T-helper 2 cell treated with Interferon-gamma antibody and Interleukin-4, amounts not matched to agents 5 μg/mL and 100 μg/mL, for 36 hours (primary cell): ENCODE measurements at places on chromosomes 1 and 21.

DNA sequence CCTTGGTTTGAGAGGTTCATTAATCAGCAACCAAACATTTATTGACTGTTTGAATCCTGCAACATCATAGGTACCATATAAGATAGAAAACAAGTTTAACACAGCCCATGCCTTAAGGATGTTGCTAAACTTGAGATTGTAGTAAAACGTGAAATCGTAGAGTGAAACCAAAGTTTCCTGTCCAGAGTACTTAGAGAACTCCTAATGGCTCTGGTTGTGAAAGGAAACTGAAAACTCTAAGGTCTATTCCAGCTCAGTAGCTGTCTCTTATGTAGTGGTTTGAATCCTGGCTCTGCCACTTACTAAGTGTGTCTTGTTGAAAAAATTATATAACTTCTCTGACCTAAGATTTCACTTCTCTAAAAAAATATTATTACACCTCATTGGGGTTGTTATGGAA lies 310.9 kb downstream of the NTNG1 start:
- no peak for DNase-seq

DNA sequence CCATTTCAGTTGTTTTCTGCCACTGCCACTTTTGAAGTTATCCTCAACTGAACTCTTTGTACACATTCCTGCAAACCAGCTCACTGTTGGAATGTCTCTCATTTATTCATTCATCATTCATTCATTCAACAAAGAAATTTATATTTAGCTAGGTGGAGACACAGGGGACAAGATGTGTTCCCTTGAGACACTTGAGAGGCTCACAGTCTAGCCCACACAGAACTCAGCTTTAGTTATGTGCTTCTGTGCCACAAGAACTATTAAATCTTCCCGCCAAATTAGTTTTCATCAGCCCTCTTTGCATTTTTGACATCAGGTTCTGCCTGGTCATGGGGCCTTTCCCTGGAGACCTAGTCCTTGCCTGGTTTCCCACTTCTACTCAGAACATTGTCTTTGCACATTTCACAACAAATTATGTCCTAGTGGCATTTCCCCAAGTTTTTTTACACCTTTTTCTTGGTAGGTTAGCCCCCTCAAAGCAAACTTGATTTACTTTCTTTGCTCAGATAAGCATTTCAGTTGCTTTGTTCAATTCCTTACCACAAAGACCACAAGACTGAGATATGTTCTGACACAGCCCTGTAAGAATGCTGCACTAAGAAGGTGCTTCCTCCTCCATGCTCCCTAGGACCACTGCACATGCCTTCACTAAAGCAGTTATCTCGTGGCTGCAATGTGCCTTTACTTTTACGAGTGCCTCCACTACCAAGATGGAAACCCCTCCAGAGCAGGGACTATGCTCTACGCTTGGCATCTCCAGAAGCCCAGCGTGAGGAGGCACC lies 31.0 kb downstream of the ILDR2 start:
- DNase-seq: peak; percentile 13

- no peak for DNase-seq
Observed at GRCh38 chr21:41768437-41769042, 1.7 kb upstream of the RIPK4 start.

GRCh38 chr1:84037758-84038611 lies 39.1 kb upstream of the TTLL7 start:
- DNase-seq: no peak

DNA sequence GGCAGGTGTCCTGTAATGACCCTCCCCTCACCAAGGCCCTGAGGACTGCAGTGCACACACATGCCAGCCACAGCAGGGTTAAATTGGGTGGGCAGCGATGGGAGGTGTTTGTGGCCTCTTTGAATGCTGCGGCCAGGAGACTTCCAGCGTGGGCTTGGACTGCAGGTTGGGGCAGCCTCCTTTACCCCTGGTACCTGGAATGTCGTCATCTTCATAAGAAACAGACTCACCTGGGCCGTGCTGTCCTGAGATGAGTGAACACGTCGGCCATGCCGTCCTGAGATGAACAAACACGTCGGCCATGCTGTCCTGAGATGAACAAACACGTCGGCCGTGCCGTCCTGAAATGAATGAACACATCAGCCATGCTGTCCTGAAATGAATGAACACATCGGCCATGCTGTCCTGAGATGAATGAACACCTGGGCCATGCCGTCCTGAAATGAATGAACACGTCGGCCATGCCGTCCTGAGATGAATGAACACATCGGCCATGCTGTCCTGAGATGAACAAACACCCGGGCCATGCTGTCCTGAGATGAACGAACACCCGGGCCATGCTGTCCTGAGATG lies 50.1 kb upstream of the COL6A1 start:
- DNase-seq: no peak

DNA sequence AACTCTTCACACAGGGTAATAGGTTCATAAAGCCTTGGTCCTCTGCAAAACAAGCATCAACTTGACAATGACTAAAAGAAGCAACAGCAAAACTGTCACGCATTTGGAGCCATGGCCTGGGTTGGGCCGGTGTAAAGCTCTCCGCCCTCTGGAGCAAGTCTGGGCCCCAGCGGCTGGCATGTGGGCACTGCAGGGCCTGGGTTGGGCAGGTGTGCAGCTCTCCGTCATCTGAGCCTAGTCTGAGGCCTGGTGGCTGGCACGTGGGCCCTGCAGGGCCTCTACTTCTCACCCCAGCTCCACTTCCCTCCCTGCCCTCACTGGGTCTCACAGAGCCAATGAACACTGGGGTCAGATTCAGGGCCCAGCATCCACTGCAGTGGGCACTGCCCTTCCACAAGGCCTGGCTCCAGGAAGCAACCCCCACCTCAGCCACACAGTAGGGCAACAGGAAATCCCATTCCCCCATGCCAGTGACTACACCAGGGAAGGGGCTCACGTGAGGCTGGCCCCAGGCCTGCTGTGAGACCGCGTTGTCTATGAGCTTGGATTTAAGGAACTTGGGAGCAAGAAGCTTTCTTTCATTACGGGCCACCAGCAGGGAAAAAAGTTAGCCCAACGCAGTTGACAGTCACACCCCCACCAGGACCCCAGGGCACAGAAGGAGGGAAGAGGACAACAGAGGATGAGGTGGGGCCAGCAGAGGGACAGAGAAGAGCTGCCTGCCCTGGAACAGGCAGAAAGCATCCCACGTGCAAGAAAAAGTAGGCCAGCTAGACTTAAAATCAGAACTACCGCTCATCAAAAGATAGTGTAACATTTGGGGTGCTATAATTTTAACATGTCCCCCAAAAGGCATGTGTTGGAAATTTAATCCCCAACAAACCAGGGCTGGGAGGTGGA lies 52.7 kb downstream of the NPHP4 start:
- DNase-seq: no peak

GRCh38 chr1:117093870-117094621 lies 27.5 kb downstream of the TRIM45 start:
- peak; percentile 52 for DNase-seq

DNA sequence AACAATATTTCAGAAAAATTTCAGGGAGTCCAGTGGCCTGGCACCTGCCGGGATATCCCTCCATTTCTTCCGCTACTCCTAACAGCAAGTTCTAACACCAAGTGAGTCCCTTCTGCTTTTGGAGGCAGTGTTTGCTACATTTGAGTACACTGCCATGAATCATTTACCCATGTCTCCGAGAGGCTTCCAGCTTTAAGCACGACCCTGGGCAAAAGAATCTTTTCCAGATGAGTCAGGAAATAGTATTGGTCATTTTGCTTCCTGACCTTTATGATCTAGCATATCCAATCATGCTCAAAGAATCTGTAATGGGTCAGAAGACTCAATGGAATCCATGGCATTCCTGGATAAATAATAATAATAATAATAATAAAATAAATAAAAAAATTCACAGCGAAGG lies 60.7 kb upstream of the FMN2 start:
- DNase-seq: no peak

GRCh38 chr1:109050228-109050995 lies 8.5 kb upstream of the WDR47 start:
- no peak for DNase-seq

DNA sequence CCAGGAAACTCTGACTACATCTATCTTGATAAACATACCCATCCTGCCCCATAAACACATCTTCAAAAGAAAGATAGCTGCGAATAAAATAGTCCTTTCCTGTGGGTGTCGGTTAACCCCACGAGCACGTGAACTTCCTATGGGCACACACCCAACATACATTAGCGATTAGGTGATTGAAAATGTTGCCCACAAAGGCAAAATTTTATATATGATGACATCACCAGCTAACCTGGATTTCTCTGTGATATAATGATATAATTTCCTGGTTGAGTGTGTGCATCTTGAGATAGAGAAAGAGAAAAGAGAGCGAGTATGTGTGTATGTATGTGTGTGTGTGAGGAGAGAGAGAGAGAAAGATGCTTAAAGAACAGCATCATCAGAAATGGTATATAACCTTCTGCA lies 296.1 kb downstream of the PTPRC start:
- peak; percentile 65 for DNase-seq

GRCh38 chr1:26278724-26279455 lies 996 bp upstream of the SH3BGRL3 start:
- DNase-seq: peak; percentile 67

DNA sequence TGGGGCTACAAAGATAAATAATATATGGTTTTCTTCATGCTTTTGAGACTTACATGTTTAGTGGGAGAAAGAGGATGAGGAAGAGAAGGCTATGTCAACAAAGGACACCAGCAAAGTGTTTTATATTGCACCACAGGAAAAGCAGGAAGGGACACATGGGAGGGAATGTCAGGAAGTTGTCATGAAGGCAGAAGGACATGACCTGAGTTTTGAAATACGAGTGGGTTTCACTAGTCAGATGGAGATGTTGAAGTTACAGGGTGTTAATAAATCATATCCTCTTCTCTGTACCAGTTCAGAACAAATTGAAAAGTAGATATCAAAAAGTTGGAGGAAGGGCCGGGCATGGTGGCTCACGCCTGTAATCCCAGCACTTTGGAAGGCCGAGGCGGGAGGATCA lies 18.2 kb upstream of the AGO1 start:
- DNase-seq: no peak

GRCh38 chr1:150970808-150971582 lies 3.6 kb downstream of the CERS2 start:
- no peak for DNase-seq

DNA sequence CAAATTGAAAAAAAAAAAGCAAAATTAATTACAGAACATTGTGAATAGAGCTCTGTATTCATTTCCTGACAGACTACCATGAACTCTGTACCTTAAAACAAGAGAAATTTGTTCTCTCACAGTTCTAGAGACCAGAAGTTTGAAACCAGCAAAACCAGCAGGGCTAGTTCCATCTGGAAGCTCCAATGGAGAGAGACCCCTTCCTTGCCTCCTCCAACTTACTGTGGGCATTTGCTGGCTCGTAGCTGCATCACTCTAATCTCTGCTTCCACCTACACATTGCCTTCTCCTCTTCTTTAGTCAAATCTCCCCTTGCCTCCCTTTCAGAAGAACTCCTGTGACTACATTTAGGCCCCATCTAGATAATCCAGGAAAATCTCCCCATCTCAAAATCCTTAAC lies 56.5 kb downstream of the SYDE2 start:
- DNase-seq: no peak

- DNase-seq: peak; percentile 10
Observed at GRCh38 chr1:208189183-208189582, 55.0 kb downstream of the PLXNA2 start.

GRCh38 chr1:109732390-109732881 lies 8.4 kb downstream of the GSTM3 start:
- no peak for DNase-seq

DNA sequence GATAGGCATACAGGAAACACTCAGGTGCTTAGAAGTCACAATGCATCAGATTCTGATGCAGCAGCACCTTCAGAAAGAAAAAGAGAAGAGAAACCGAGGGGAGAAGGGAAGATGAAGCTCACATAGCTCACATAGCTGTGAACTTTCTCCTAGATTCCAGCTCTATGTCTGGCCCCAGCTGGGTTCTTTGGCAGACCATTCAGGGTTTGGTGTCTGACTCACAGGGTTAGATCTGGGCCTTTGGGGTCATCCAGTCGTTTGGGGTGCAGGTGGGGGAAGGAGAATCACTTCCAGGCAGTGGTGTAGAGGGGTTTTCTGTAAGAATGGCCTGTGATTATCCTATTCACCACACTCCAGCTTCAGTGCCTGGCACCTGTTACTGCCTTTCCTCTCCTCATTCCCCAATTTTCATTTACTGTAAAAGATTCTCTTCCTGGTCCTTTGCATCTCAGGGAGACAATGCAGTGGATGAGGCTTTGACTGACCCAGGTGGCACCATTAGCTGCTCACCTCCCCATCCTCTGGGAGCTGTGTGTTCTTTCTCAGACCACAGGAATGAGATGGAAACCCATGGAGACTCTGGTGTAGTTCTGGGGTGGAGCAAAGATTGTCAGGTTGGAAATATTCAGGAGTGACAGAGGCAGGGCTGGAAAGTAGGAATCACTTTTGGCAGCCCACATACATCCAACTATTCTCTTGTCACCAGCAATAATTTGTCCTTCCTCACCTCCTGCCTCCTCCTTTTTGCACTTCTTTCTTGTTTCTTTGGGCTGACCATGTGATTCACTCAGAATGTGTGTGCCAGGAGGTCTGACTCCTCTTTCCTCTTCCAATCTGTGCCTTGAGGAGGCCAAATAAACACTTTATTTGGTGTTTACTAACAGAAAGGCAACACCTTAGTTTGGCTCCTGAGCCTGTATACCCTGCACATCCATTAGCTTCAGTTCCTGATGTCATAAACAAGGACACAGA lies 103.3 kb downstream of the PAPPA2 start:
- DNase-seq: no peak

DNA sequence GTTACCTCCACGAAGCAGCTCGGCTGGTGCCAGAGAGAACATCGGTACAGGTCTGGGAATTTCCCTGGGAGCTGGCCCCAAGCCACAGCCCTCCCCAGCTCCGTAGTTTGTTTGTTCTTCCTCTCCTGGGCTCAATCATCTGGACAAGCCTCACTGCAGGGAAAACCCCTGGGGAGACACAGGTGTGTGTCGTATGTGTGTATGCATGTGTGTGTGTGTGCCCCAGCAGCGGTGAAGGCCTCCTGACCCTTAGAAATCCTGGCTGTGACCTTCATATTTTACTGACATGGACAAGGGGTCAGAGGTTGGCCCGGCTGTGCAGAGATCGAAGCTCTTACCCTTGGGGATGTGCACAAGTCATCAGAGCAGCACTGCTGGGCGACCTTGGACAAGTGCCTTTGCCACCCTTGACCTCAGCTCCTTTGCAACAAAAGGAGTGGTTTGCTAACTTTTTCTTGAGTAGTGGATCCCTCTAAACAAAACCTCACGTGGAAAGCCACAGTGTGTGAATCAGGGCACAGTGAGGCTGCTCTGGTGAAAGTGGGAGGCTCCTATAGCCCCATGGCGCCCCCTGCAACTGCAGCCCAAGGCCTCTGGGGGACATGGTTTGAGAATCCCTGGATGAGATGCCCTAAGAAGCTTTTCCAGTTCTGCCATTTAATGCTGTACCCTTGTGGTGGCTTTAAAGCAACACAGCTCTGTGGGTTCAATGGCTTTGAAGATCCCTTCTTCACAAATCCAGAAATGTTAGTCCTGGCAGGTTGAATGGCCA lies 12.3 kb upstream of the IL22RA1 start:
- no peak for DNase-seq

GRCh38 chr1:230556453-230556852 lies 85.8 kb upstream of the COG2 start:
- no peak for DNase-seq

- no peak for DNase-seq
Observed at GRCh38 chr1:78691995-78692747, 42.5 kb downstream of the IFI44 start.

- no peak for DNase-seq
Observed at GRCh38 chr1:180887841-180888240, 24.9 kb upstream of the KIAA1614 start.
